ENCODE measurements at places on chromosomes 4 and X.

- peak; percentile 60 for DNase-seq
Observed at GRCh38 chrX:96987228-96987627, 103.5 kb downstream of the RPA4 start.

DNA sequence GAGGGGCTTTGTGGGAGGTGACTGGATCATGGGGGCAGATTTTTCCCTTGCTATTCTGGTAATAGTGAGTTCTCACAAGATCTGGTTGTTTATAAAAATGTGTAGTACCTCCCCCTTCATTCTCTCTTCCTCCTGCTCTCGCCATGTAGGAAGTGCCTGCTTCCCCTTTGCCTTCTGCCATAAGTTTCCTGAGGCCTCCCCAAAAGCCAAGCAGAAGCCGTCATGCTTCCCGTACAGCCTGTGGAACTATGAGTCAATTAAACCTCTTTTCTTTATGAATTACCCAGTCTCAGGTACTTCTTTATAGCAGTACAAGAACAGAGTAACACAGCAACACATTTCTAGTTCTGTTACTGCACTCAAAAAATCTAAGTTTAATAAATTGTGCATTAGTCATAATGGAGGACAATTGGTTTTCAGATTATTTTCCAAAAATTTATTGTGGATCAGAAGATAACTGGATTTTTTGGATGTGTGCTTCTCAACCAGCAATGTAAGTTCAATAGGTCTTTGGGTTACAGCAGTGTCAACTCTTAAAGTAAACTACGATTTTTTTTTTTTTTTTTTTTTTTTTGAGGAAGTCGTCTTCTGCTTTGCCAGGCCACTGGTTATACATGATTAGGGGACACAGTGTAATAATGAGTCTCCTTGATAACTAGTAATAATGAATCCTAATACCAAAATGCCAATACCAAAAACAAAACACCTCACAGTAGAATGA, 69.9 kb downstream of the CHIC2 start:
- DNase-seq, result no peak

- no peak for DNase-seq
Observed at GRCh38 chr4:77582156-77582555, 23.5 kb upstream of the CXCL13 start.

DNA sequence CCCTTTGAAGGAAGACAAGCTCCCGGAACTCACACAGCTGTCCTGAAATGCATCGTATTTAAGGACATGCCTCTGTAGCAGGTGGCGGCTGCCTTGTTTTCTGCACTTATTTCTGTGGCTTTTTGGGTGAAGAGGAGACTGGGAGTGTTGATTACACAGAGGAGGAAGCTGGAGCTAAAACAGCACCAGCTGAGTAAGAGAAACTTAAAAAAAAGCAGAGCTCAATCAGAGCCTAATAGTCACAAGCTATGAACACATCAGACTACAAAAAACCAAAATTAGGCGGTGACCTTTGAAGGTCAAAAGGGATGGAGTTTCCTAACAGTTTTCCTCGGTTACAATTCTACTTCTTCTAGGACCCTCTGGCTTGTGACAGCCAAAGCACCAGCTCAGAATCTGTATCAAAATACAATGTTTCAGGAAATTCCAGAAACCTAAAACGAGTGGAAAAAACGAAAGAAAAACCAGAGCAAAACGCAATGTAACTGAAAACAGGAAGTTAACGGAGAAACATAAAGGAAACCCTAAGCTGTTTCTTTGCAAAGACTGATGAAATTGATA, 13.5 kb downstream of the PRKX start:
- no peak for DNase-seq

DNA sequence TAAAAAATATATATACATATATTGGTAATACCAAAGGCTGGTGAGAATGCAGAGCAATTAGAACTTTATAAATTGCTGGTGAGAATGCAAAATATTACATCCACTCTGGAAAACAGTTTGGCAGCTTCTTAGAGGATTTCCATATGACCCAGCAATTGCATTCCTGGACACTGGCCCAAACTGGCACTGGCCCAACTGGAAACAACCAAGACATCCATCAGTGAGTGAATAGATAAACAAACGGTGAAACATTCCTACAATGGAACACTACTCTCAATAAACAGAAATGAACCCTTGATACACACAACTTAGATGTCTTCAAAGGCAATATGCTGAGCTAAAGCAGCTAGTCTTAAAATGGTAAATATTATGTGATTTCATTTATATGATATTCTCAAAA, 524.2 kb downstream of the IQCM start:
- DNase-seq, result peak; percentile 88

- DNase-seq, result peak; percentile 98
Observed at GRCh38 chr4:146957237-146957636, 11.6 kb upstream of the TTC29 start.

GRCh38 chr4:84151574-84151973, 347.5 kb downstream of the NKX6-1 start:
- no peak for DNase-seq

- no peak for DNase-seq
Observed at GRCh38 chrX:1020634-1021166, 191.7 kb downstream of the CRLF2 start.

- no peak for DNase-seq
Observed at GRCh38 chr4:182736207-182736606, 181.0 kb downstream of the DCTD start.

DNA sequence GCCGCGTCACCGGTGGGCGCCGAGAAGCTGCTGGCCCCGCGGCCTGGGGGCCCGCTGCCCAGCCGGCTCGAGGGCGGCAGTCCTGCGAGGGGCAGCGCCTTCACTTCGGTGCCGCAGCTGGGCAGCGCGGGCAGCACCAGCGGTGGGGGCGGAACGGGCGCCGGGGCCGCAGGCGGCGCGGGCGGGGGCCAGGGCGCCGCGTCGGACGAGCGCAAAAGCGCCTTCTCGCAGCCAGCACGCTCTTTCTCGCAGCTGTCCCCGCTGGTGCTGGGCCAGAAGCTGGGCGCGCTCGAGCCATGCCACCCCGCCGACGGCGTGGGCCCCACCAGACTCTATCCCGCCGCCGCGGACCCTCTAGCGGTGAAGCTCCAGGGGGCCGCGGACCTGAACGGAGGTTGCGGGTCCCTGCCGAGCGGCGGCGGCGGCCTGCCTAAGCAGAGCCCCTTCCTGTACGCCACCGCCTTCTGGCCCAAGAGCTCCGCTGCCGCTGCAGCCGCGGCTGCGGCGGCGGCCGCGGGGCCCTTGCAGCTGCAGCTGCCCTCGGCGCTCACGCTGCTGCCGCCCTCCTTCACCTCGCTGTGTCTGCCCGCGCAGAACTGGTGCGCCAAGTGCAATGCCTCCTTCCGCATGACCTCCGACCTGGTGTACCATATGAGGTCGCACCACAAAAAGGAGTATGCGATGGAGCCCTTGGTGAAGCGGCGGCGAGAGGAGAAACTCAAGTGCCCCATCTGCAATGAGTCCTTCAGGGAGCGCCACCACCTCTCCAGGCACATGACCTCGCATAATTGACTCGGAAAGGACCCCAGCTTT, 5.6 kb downstream of the PRDM8 start:
- peak; percentile 36 for DNase-seq

GRCh38 chrX:44317181-44317580, 26.3 kb downstream of the EFHC2 start:
- DNase-seq, result no peak

DNA sequence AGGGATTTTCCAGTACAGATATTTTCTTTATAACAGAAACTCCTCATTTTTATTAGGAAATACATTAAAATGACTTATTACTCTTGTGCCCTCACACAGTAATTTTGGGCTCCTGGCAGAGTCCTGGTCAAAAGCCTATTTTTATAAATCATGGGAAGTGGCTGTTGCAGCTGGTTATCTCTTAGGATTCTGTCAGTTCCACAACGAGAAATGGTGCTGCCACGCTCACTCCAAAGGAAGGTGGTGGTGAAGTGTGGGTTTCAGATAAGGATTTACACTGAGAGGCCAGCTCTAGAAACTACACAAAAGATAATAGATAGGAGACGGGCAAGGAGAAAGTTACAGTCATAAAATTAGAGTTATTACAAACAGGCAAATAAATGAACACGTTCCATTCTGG, 159.2 kb upstream of the FAM241A start:
- no peak for DNase-seq

Measured in cardiac fibroblast (primary cell).